GM13976 (cell line): ENCODE measurements at places on chromosomes 7 and 10.

GRCh38 chr10:51867956-51868355, 168.6 kb upstream of the CSTF2T start:
- no peak for DNase-seq

DNA sequence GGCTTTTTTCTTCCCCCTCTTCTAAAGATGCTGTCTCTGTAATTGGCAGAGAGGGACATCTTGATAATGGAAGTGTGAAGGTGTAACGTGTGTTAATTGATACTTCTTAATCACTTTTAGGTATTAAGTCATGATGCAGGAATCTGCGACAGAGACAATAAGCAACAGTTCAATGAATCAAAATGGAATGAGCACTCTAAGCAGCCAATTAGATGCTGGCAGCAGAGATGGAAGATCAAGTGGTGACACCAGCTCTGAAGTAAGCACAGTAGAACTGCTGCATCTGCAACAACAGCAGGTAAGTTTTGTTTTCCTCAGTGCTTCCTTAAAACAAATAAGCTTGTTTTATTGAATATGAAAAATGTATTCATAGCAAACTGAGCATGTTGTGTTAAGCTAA, 11.8 kb downstream of the FOXP2 start:
- no peak for DNase-seq

- no peak for DNase-seq
These were observed 3.6 kb upstream of the ITGB8 start for GRCh38 chr7:20327055-20327454.

DNA sequence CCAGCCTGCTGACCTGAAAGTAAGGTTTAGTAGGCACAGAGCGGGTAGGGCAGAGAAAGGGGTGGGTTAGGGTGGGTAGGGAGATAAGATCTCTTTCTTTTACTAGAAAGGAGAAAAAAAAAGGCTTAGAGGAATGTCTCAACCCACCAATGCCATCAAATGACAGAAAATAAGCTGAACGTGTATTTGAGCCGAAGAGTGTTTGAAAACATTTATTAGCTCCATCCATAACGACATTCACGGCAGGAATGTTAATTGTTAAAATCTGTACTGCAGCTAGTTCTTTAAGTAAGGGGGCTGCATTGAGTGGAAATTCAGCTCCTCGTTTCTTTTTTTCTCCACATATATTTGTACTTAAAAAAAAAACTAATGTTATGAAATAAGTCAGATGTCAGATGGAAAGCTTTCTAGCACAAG, 63.7 kb upstream of the ARID5B start:
- DNase-seq = no peak

DNA sequence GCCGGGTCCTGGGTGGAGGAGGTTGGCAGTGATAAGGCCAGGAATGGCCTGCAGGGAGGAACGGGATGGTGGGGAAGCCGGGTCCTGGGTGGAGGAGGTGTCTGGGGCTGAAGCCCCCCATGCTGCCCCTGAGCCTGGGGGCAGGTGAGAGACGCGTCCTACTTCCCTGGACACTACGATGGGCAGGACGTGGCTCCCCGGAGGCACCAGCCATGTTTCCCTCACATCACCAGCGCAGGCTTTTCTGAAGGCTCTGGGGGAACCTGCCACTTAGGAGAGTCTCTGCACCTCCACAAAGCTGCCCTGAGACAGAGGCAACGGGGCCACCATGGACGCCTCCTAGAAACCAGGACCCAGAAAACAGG, 324.8 kb downstream of the DNAJB6 start:
- DNase-seq = no peak

- DNase-seq = no peak
These were observed 48.7 kb downstream of the OAT start for GRCh38 chr10:124369986-124370385.

DNA sequence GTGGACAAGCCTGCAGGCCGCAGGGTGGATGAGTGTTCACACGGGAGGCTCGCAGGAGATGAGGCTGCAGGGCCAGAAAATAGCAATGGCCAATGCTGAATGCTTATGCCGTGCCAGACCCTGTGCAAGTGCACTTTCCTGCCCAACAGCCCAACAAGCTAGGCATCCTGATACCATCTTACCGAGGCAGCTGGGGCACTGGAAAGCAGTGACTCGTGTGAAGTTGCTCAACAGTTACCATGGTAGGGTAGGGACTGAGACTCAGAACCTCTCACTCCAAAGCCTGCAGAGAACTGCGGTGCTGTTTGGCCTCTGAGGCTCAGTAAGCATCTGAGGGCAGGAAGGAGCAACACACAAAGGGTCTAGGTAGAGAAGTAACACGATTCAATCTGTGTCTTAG, 43.7 kb downstream of the JAZF1 start:
- no peak for DNase-seq

DNA sequence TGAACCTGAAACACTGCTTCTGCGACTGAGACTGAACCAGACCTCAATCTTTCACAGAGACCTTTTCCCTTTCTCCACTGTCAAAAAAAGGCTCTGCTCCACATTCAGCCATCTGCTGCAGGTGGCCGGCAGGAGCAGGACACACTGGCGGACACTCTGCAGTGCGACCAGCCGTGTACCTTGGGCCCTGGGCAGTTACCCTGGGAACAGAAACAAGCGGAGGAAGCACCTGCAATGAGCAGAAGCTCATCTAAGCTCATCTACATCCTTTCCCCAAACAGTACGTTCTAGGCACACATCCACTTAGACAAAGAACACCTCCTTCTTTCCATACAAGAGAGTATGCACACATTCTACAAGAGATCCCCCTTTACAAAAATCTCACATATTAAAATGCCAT, 22.8 kb downstream of the VOPP1 start:
- DNase-seq = no peak

GRCh38 chr7:33517191-33517590, 387.8 kb downstream of the BBS9 start:
- DNase-seq = no peak

DNA sequence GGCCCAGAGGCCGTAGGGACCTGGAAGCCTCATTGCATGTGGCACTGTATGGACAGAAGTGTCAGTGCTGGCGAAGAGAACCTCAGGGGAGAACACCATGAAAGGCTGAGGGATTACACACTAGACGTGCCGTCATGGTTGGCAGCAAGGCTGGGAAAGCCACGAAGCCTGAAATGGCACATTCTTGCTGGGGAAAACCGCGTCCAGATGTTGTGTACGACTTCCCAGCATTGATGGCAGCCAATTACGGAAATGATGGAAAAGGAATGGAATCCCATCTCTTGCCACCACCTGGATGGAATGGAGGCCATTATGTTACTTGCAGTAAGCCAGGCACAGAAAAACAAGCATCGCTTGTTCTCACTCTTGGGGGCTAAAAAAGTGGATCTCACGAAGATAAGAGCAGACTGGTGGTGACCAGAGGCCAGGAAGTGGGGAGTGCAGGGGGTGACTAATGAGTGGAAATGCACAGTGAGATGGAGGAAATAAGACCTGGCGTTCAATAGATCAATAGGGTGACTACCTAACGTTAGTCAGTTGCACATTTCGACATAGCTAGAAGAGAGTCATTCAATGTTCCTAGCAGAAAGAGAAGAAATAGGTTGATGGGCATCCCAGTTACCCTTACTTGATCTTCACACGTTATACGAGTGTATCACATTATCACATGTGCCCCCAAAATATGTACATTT, 14.6 kb upstream of the PWWP2B start:
- no peak for DNase-seq

- DNase-seq = no peak
These were observed 84.3 kb downstream of the CD36 start for GRCh38 chr7:80722616-80723195.

DNA sequence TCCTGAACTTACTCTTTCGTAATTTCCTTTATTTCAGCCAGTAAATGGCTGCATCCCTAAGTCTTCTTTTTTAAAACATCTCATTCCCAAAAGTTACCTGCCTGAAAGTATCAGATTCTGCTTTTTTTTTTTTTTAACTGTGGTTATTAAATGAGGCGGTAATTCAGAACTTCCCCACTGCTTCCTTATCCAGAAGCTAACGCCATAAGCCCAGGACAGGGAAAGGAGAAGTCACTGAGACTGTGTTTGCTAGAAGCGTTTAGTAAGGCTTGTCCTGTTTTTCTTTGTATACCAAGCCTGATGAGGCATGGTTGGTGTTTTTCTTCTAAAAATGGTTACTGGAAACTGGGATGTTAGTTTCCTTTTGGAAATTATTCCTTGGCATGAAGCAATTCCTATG, 197.8 kb downstream of the CELF2 start:
- no peak for DNase-seq

GRCh38 chr7:14457568-14458453, 444.7 kb downstream of the DGKB start:
- peak; percentile 28 for DNase-seq
